ENCODE measurements at places on chromosomes 7 and 10. TPM values are rescaled to one million over a fixed set of nuclear protein-coding genes. Genes with fewer than 3 reads are reported as not detected.

DNA sequence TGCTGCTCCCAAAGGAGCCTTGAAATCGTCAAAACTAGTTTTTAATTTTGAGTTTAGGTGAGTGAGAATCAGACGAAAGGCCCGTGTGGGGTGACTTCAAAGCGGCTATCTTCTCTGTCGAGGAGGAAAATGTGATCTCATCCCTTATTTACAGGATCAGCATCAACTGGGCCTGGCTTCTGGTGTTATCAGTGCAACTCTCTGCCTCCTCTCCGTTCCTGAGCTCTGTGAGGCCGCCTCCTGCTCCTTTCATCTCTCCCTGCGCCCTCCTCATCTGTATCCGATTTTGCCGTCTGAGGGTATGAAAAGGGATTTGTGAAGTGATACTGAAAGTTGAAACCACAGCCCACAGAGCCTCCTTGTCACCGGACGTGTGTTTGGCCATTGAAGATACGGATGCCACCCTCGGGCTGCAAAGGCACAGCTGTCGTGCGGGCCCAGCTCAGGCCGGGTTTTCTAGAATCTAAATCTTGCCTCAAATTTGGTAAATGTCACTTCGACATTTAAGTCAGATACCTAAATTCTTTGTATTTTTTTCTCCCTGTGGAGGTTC lies 408.7 kb upstream of the ADARB2 start:
- no peak overlapping the region for H3K27ac ChIP-seq
- H3K4me3 ChIP-seq: no peak overlapping the region
- H3K36me3 ChIP-seq: no peaks in the 10 kb centered on the region
- no peak for DNase-seq
- no peaks in the 10 kb centered on the region for H3K27me3 ChIP-seq

DNA sequence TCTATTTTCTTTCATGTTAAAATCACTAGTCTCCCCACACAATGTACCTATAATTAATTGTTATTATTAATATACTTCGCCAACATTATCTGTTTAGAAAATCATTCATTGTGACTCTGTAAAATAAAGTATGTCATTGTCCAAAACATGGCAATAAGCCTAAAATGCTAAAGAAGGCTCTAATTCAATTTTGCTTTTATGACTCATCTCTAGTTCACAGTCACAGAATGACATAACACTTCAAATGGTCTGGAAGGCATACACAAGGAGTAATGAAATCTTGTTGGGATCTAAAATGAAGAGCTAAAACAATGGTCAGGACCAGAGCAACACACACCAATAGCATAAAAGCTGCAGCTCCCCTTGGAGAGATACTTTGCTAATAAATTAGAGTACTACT lies 505.8 kb downstream of the GPAM start:
- no peak overlapping the region for H3K4me3 ChIP-seq
- no peak overlapping the region for H3K27ac ChIP-seq
- no peak for DNase-seq
- no peaks in the 10 kb centered on the region for H3K27me3 ChIP-seq
- H3K36me3 ChIP-seq: no peaks in the 10 kb centered on the region

DNA sequence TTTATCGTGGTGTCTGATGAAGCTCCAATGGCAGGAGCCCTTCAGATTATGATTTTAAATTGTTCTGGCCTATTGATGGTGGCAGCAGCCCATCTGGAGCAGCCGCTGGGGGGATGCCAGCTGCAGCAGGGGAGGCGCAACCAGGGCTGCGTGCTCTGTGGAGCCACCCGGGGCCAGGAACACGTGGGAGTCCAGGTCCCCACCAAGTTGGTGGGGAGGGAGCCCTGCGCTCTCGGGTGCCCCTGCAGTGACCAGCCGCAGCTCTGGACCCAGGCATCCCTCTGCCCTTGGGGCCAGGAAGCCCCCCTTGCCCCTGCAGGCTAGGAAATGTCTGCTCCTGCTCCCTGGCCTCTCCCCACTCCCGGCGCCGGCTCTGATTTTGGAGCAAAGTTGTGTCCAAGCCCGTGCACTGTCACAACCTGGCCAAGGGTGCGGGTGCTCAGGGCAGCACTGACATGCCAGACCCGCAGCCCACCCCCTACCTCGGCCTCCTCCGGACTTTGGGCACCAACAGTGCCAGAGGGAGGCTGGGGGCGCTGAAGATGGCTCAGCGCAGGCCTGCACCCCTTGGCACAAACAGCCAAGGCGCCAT lies 147.2 kb upstream of the ADO start:
- H3K27me3 ChIP-seq: no peaks in the 10 kb centered on the region
- no peaks in the 10 kb centered on the region for H3K4me1 ChIP-seq
- H3K36me3 ChIP-seq: no peaks in the 10 kb centered on the region
- no peak overlapping the region for H3K4me3 ChIP-seq

GRCh38 chr7:44757311-44757710 lies 8.7 kb downstream of the ZMIZ2 start:
- no peak for DNase-seq
- no peaks in the 10 kb centered on the region for H3K27me3 ChIP-seq
- H3K4me1 ChIP-seq: peaks cover 57% of the 10 kb centered on the region
- no peak overlapping the region for H3K27ac ChIP-seq

- peaks cover 14% of the 10 kb centered on the region for H3K4me1 ChIP-seq
- no peaks in the 10 kb centered on the region for H3K36me3 ChIP-seq
- DNase-seq: no peak
- H3K27ac ChIP-seq: no peak overlapping the region
Measured at GRCh38 chr7:30237271-30237695, 47.1 kb upstream of the ZNRF2 start.

GRCh38 chr7:137961200-137962177 lies 40.4 kb downstream of the CREB3L2 start:
- no peak for DNase-seq
- no peak overlapping the region for H3K4me3 ChIP-seq
- peak overlapping the region; percentile 33 for H3K27ac ChIP-seq
- H3K27me3 ChIP-seq: no peaks in the 10 kb centered on the region

DNA sequence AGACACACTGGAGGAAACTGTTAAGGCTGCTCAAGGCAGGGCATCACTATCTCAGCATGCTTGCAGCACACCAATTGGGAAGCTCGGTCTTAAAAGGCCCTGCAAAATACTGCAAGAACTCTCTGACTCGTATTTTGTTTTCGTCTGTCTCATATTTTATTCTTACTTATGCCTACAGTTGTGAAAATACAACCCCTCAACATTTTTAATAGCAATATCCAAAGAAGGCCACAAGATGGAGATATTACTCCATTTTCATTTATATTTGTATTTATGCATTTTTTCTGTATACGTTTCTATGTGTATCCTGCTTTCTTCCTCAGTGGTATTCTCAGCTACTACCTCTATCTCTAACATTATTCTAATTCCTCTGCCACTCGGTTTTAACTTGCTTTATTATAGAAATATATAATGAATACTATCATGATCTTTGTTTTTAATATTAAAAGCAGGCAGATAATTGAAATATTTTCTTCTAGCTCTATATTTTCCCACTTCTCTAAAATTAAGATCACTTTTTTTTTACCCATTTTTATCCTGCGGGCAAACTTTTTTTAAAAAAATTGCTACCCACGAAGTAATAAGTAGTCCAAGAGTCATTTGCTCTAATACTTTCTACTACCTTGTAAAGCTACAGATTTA lies 10.0 kb downstream of the DNAJC1 start:
- no peak overlapping the region for H3K4me3 ChIP-seq
- no peaks in the 10 kb centered on the region for H3K27me3 ChIP-seq
- H3K4me1 ChIP-seq: peaks cover 30% of the 10 kb centered on the region
- DNase-seq: no peak

DNA sequence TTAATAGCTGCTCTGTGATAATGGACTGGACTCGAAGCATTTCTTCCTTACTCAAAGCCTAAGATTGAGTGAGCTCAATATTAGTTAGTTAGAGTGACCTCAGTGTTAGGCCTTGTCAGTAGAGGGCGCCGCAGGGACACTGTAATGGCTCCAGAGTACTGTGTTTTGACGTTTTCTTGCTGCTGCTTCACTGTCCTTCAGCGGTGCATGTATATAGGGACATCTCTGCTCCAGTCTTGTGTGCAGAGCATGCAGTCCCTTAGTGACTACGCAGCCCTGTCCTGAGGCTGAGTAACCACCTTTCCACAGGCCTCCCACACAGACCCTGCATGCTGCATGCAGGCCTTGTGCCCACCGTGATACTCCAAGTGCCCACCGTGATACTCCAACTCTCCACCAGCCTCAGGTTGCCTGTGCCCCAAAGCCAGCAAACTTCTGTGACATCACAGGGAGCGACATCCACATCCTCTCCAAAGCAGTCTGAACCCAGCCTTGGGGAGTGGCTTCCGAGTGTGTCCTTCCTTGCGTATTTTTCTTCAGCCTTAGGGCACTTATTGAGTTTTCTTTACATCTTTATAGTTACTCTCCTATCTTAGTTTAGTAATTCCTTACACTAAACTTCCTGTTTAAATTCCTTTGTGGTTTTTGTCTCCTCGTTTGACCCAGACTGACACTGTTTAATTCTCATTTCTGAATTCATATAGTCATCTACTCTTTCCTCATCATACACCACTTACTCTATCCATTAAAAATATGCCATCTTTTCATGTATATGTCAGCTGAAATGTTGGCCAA lies 118.2 kb downstream of the JAZF1 start:
- no peaks in the 10 kb centered on the region for H3K36me3 ChIP-seq
- no peak overlapping the region for H3K4me3 ChIP-seq
- no peak overlapping the region for H3K27ac ChIP-seq

DNA sequence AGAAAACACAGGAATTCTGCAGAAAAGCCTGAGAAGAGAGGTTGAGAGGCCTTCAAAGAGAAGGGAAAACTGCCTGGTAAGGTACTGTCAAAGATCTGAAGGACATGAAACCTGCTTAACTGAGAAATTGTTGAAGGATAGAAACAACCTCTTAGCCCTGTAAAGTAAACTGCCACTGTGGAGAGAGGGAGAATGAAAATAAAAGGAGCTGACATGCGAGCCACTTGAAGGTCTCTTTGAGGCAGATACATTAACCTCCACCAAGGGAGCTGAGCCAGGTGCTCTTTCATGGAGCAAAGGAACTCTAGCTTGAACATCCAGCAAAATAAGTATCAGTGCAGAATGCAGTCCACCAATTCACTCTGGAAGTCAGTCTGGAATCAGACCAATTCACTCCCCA lies 108.8 kb upstream of the FEZF1 start:
- no peaks in the 10 kb centered on the region for H3K27me3 ChIP-seq
- DNase-seq: no peak
- H3K4me1 ChIP-seq: no peaks in the 10 kb centered on the region
- H3K4me3 ChIP-seq: no peak overlapping the region
- no peak overlapping the region for H3K27ac ChIP-seq

GRCh38 chr10:30431435-30431911 lies 2.5 kb upstream of the MAP3K8 start:
- DNase-seq: peak; percentile 46
- H3K36me3 ChIP-seq: no peaks in the 10 kb centered on the region
- peaks cover 49% of the 10 kb centered on the region for H3K4me1 ChIP-seq
- peak overlapping the region; percentile 4 for H3K4me3 ChIP-seq

GRCh38 chr10:95508730-95509129 lies 52.4 kb downstream of the SORBS1 start:
- no peaks in the 10 kb centered on the region for H3K36me3 ChIP-seq
- no peaks in the 10 kb centered on the region for H3K27me3 ChIP-seq
- H3K4me3 ChIP-seq: no peak overlapping the region
- peaks cover 98% of the 10 kb centered on the region for H3K4me1 ChIP-seq
- DNase-seq: no peak
- H3K27ac ChIP-seq: peak overlapping the region; percentile 86

- H3K4me1 ChIP-seq: no peaks in the 10 kb centered on the region
- no peaks in the 10 kb centered on the region for H3K27me3 ChIP-seq
- DNase-seq: peak; percentile 90
Measured at GRCh38 chr10:24518981-24519597, 204.6 kb downstream of the ARHGAP21 start.

- no peaks in the 10 kb centered on the region for H3K27me3 ChIP-seq
- no peaks in the 10 kb centered on the region for H3K36me3 ChIP-seq
- no peaks in the 10 kb centered on the region for H3K4me1 ChIP-seq
- peak; percentile 53 for DNase-seq
- no peak overlapping the region for H3K4me3 ChIP-seq
- peak overlapping the region; percentile 4 for H3K27ac ChIP-seq
Measured at GRCh38 chr10:34058845-34059614, 724.6 kb upstream of the NRP1 start.

DNA sequence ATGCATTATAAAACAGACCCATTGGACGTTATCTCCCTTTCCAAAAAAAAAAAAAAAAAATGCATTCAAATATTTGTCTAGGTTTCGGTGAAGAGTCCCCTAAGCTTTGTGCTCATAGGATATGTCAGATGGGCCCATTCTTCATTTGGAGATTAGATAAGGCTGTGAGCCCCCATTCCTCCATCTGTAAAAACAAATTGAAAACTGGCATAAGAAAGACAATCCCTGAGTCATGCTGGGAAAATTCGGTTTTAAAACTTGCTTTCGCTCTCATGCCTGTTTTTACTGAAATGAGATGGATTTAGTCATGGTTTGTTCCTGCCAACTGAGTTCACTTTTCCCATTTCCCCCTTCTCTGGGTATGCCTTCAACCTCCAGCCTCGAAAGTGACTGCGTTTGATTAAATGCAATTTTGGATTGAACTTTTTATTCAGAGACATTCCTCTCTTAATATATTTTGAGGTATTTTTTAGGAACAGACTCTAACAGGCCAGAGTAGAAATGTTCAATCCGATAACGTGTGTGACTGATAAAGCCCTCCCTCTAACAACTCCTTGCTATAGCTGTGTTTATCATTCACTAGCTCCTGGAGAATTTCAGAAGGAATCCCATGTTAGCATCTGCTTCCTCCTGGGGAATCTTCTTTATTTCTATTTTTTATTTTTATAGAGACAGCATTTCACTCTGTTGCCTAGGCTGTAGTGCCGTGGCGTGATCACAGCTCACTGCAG lies 190.9 kb upstream of the LYZL2 start:
- H3K27ac ChIP-seq: peak overlapping the region; percentile 89
- no peak for DNase-seq
- peaks cover 17% of the 10 kb centered on the region for H3K4me1 ChIP-seq
- no peaks in the 10 kb centered on the region for H3K36me3 ChIP-seq

- no peak for DNase-seq
- peaks cover 14% of the 10 kb centered on the region for H3K4me1 ChIP-seq
- H3K36me3 ChIP-seq: peaks cover 23% of the 10 kb centered on the region
- no peak overlapping the region for H3K27ac ChIP-seq
- no peaks in the 10 kb centered on the region for H3K27me3 ChIP-seq
Measured at GRCh38 chr7:1817061-1817712, 147.1 kb downstream of the ELFN1 start.

DNA sequence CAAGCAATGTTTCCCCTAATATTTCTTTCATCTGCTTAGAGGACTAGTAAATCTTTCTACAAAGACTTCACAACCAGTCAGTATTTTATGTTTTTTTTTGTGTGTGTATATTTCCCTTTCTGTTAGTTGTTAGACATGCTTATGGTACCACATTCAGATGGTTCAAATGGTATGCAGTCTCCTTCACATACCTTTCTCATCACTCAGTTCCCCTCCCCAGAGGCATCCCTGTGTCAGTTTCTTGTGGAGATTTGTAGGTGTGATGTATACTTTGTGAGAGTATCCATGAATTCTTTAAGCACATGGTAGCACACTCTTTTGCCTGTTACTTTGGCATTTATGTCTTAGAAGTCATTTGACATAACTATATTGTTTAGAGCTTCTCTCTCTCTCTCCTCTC lies 4.4 kb downstream of the ZNF485 start:
- no peak overlapping the region for H3K27ac ChIP-seq
- no peak for DNase-seq
- no peaks in the 10 kb centered on the region for H3K27me3 ChIP-seq
- no peak overlapping the region for H3K4me3 ChIP-seq
- peaks cover 60% of the 10 kb centered on the region for H3K36me3 ChIP-seq

GFRA1 gene
- total RNA-seq: 48.5 TPM

ZNF679 gene
- not detected for total RNA-seq

NPY4R2 gene
- total RNA-seq: 1.7 TPM

FAM131B gene
- total RNA-seq: 1.5 TPM

CPVL gene
- total RNA-seq: not detected

JCAD gene
- total RNA-seq: 30.3 TPM

SGCE gene
- total RNA-seq: 130 TPM

PIK3CG gene
- 10.4 TPM for total RNA-seq

ABCB4 gene
- not detected for total RNA-seq

NPY gene
- total RNA-seq: not detected

KCND2 gene
- total RNA-seq: not detected

HOXA4 gene
- total RNA-seq: 0.55 TPM

TYW1B gene
- 1.4 TPM for total RNA-seq

Measured in stomach (tissue), 19 donors.